ENCODE measurements at places on chromosomes 13 and 19.

DNA sequence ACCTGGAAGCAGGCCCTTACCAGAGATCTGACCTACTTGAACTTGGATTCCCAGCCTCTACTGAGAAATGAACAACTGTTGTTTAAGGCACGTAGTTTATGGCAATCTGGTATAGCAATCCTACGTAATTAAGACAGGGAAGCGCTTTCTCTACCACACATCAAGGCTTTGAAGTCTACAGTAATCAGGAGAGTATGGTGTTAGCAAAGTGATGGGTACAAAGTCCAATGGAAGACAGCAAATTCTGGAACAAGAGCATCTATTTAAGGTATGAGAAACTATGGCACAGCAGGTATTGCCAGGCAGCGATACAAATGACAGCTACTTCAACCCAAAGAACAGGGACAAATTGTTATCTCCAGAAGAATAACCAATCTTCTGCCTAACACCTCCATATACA, 3.1 kb downstream of the ZNF563 start:
- no peak for DNase-seq

- DNase-seq: no peak
Observed at GRCh38 chr13:96661612-96662011, 332.7 kb downstream of the OXGR1 start.

DNA sequence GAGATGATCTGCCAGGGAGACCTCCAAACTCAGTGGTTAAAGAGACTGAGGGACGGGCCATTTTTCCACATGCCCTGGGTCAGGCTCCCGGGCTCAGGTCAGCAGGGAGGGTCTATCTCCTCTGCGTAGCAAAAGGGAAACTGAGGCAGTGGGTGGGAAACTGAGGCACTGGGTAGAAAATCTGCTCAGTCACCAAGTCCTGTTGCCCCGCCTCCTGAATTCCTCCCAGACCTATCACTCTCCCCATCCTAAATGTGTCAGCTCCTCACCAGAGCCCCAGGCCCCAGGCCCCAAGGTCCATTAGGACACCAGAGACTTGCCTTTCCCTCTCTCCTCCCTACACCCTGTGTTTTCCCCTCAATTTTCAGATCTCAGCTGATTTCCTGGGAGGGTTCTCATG, 2.4 kb downstream of the CD320 start:
- no peak for DNase-seq

GRCh38 chr13:75400775-75401174, 81.2 kb downstream of the TBC1D4 start:
- no peak for DNase-seq

DNA sequence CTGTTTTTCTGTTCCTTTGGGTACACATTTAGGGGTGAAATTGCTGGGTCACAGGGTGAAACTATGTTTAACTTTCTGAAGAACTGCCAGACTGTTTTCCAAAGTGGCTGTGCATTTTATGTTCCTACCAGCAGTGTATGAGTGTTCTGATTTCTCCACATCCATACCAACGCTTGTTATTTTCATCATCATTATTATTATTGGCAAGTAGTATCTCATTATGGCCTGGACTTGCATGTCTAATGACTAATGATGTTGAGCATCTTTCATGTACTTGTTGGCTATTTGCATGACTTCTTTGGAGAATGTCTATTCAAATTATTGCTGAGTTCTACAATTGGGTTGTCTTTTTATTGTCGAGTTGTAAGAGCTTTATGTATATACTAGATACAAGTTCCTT, 321.8 kb upstream of the HTR2A start:
- no peak for DNase-seq

- DNase-seq: peak; percentile 17
Observed at GRCh38 chr13:30607908-30608307, 9.8 kb upstream of the USPL1 start.

DNA sequence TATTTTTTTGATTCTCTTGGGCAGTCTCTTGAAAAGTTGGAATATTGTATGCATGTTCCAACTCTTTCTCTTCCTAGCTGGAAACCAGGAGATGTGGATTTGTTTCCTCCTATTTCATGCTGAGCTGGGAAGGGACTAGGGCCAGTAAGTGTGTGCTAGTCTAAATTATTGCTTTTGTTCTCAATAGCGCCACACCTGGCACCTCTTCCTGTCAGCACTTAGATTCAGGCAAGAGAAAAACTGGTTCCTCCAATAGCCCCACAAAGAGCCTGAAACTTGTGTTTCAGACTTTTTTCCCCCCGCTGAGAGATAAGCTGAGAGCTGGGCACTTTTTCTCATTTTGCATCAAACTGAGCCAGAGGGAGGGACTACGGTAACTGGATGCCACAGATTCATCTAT, 353.4 kb downstream of the OLFM4 start:
- DNase-seq: no peak

DNA sequence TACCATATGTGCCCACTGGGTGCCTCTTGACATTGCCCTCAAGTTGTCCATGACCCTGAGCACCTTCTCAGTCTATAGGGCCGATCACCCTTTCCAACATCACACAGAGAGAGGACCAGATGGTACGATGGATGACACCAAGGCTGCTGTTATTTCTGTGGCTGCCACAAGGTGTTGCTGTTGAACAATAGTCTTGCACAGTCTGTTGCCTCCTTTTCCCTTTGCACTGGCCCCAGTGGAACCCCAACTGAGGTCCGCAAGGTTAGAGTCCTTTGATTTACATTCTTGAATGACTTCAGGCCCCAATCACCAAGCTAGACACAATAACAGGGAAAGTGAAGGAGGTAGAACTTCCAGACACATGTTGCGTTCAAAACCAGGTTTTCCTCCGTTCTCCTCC, 52.0 kb downstream of the TINCR start:
- no peak for DNase-seq

- no peak for DNase-seq
Observed at GRCh38 chr13:28110414-28110813, 10.0 kb upstream of the FLT3 start.

- no peak for DNase-seq
Observed at GRCh38 chr13:28658539-28658795, 463 bp upstream of the POMP start.

DNA sequence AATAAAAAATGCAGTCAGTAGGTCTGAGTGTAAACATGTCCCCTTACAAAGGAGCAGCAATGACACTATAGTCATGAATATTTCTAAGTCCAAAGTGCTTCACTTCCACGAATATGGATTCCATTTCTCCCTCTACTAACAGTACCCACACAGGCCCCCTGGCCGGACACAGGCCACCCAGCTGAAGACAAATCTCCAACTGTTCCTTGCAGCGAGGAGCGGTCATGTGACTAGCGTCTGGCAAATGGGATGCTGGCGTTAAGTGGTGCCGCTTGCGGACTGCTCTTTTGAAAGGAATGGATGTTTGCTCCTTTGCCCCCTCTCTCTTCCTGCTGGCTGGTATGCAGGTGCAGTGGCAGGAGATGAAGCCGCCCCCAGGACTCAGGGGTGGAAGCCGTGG, 16.2 kb downstream of the PPP1R12C start:
- DNase-seq: no peak

DNA sequence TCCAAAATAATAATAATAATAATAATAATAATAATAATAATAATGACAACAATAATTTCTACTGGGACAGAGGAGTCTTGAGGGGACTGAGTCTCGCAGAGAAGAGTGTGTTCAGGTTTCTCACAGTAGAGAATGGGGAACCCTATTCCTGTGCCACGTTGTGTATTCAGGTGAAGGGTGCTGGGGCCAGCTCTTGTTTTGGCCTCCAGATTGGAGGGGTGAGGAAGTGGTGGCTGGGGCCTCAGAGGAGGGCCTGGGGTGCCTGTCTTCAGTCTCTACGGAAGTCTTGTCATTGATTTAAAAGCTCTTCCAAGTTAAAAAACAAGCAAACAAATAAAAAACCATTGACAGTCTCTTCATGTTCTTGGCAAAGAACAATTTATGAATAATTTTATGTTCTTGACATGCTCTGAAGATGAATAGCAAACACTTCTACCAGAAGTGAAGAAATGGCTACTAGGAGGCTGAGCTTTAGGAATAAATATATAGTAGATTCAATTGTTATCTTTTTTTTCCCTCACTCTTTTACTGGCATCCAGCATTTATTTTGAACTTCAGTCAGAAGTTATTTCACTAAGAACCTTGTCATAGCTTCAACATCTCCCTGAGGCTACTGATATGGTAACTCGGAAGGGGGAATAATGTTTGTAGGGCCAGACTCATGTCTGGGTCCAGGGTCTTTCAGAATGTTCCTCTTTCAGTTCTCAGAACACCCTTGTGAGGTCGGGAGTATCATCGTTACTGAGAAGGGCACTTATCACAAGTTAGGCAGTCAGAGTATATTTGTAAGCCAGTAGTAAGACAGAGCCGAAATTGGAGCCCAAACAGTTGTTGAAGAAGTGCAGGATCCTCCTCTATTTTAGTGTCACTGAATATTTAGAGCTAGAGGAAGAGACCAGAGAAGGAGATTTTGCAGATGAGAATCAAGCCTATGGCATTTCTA, 13.1 kb downstream of the LRCH1 start:
- no peak for DNase-seq

DNA sequence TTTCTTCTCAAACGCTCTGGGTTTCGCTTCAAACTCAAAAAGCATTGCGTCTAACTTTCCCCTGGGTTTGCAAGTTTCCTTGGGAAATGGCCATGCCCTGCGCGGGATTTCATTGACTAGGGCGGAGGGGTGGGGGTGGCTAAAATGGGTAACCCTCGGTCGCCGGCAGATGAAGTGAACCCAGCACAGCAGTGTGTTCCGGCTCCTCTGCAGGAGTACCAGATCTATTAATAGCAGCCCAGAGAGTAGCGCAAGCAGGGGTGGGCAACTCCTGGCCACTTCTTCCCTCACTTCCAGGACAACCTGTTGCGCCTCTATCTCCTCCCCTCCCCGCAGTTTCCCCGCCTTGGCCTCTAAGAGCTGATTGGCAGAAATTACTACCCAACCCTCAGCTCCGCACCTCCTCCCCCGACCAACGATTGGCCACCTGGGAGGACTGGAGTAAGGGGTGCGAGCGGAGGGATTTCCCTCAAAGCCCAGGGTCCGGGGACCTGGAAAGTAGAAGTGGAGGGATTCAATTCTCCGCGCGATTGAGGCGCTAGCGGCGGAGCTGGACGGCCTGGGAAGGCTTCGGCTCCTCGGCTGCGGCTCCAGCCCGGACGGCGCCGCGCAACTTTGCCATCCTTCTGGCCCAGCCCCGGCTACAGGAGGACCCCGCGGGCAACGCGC, at the start of gene FREM2:
Gene FREM2, plus strand, starts transcription at position 501 of the 669 bp plus-strand sequence. CDS start 268 bp downstream, outside the sequence.
- no peak for DNase-seq

DNA sequence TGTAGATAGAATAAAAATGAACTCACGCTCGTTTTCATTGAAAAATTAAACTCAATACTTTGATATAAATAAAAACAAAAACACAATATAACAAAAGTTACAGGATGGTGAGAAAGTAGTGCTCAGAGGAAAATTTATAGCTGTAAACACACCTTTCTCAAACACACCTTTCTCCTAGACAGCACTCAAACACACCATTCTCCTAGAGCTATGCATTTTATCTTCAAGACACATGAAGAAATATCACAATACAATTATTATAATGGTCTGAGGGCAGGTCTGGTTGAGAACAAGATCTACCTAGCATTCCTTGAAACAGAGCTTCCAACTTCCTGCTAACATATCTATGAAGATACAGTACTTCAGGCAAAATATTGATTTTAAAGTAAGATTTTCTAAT, 183.4 kb upstream of the NBEA start:
- DNase-seq: no peak

- no peak for DNase-seq
Observed at GRCh38 chr19:41299046-41299754, 10.8 kb upstream of the CCDC97 start.

DNA sequence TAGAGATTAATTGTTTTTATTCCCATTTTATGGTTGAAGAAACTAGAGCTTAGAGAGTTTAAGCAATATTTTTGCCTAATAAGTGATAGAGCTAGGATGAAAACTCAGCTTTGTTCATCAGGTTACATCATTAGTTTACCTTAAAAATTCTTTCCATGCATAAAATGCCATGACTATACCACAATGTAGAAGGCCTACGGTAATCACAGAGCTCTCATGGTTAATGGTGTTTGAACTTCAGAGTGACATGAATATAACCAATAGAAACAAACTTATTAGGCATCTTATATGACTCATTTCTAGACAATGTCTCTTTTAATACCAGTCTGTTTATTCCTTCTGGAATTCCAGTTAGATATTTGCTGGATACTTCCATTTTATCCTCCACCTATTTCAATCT, 78.5 kb downstream of the FGF9 start:
- no peak for DNase-seq

GRCh38 chr19:47550129-47550528, 22.8 kb downstream of the ZNF541 start:
- DNase-seq: no peak

GRCh38 chr19:42442833-42443232, at the start of gene CXCL17:
CXCL17 (minus strand) TSS chr19:42442946; CDS start chr19:42442832, 114 bp downstream.
- DNase-seq: no peak

- DNase-seq: no peak
Observed at GRCh38 chr13:66266761-66267160, 963.4 kb downstream of the PCDH9 start.

DNA sequence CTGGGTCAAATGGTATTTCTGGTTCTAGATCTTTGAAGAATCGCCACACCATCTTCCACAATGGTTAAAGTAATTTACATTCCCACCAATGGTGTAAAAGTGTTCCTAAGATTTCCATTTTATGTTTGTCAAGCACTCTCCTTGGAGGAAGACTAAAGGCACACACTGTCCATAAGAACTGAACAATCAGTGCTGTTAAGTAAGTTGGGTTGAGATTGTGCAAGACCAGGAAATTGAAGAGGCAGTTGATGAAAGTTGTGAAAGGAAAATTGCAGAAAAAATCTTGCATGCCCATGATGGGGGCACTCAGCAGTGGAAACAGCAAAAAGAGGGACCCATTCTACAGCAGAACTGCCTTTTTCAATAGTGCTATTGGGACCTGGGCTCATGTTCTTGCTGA, 323.6 kb downstream of the DLEU7 start:
- no peak for DNase-seq

DNA sequence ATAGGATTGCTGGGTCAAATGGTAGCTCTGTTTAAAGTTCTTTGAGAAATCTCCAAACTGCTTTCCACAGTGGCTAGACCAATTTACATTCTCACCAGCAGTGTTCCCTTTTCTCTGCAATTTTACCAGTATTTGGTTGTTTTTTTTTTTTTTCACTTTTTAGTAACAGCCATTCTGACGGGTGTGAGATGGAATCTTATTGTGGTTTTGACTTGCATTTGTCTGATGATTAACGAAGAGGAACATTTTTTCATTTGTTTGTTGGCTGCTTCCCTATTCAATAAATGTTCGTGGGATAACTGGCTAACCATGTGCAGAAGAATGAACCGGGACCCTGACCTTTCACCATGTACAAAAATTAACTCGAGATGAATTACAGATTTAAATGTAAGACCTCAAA, 31.2 kb downstream of the CYP4F2 start:
- no peak for DNase-seq

DNA sequence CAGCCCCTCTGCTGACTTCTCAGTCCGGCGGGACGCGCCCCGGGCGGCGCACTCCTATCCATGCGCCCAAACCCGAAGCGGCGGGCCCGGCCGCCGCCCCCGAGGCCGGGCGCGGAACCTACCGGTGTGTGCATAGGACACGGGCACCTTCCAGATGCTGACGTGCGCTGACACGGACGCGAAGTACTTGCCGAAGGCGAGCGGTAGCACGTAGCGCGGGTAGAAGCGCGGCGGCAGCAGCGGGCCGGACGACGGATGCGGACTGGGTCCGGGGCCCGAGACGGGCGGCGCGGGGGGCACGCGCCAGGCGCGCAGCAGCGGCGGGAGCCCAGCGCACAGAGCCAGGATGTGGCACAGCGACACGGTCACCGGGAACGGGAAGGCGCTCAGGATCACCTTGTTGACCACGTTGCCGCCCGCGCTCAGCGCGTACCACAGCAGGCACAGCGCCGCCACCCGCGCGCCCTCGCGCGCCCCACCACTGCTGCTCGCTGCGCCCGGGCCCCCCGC, 338 bp downstream of the SLC35E1 start:
- DNase-seq: no peak

- no peak for DNase-seq
Observed at GRCh38 chr13:46640843-46641242, 87.9 kb downstream of the LRCH1 start.

Measured in activated CD8-positive, alpha-beta memory T cell treated with anti-CD3 and anti-CD28 coated beads for 48 hours (primary cell).